ENCODE measurements at places on chromosomes 2 and 18.
A peak's percentile ranks its signal among the peaks of the same experiment; 100 is the strongest.

GRCh38 chr2:187580462-187581124, 26.4 kb upstream of the TFPI start:
- peak; percentile 76 for DNase-seq

GRCh38 chr2:3073041-3073595, 304.5 kb downstream of the EIPR1 start:
- no peak for DNase-seq

DNA sequence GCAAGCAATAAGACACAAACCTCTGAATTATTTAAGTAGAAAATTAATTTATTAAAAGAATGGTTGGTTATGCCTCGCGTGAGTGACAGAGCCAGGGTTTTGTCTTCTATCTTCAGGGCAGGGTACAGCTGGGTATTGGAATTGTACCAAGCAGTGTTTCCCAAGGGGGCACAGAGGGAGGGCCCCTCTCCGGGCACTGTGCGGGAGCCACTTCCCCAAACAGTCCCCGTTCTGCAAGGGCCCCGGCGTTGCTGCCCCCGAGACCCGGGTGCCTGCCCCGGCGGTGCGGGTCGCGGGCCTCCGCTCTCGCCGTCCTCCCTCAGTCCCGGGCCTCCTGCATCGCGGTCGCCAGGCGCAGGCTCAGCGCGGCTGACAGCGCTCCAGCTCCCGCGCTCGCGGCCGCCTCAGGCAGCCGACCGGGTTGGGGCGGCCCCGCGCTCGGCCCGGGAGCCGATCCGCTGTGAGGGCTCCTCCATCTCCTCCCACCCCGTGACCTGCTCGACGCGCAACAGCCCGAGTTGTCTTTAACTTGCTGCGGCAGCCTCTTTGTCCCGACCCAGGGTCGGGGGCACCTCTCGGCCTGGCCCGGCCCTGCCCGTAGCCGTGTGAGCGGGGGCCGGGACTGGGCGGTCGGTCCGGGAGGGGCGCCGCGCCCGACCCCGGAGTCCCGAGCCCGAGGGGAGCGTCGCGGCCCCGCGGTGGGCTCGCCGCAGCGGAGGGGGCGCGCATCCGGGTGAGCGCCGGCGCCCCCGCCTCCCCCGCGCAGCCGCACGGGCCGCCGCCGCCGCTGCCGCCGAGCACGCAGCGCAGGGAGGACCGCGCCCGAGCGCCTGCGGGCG, 620 bp upstream of the GALNT1 start:
- DNase-seq = peak; percentile 53

DNA sequence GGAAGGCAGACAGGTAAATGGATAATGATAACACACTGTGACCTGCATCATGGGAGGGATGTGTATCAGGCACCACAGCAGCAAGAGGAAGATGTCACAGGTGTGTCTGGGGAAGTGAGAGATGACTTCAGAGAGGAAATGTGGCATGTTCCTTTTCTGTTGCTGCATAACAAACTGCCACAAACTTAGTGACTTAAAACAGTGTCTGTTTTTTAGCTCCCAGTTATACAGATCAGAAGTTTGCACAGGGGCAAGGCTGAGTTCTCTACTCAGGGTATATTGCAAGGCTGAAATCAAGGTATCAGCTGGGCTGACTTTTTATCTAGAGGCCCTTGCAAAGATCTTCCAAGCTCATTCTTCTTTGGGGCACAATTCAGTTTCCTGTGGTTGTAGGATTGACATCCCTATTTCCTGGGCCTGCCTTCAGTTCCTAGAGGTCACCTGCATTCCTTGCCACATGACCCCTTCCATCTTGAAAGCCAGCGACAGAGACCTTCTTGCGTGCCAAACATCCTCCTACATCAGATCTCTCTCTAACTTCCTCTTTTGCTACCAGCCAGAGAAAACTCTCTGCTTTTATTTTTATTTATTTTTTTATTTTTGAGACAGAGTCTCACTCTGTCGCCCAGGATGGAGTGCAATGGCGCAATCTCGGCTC, 2.1 kb upstream of the MAP3K2 start:
- DNase-seq = no peak

- no peak for DNase-seq
Measured at GRCh38 chr2:10956006-10956790, 44.5 kb downstream of the KCNF1 start.

- no peak for DNase-seq
Measured at GRCh38 chr2:74228772-74229171, 30.4 kb downstream of the MTHFD2 start.

DNA sequence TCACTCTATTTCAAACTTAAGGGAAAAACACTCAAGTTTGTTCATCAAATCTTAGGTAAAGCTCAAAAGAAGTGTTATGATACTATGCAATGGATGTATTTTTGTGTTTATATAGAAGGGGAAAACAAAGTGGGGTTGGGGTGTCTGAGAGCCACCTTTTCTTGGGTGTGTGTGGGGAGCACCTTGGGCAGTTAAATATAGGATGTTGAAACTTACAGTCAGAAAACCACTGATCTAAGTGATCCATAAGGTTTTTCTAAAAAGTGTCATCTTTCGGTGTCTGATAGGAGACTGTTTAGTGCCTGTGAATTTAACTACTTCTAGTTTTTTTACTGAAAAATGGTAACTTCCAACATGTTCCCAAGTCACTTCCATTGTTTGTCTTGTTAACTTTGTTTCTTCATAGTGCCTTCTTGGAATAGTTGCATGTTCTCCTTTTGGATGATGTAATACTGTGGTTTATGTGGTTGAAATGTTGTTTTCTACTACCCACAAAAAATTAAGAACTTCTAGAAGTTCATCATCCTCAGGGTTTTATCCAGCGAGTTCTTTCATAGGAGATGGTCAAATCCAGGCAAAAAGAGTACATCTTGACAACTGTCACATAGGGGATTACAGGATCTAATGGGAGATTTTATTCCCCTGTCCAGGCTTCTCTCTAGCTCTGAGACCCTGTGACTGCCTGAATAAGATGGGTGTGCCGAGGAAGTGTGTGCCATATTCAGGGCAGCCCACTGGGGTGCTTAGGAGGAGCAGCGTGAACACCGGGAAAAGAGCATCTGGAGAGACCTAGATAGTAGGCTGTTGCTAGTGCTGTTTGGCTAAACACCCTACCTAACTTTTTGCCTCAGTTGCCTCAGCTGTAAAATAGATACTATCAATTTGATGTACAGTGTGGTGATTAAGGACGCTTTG, 46.2 kb downstream of the CAB39 start:
- peak; percentile 55 for DNase-seq

- DNase-seq = no peak
Measured at GRCh38 chr2:8115966-8116365, 565.9 kb upstream of the ID2 start.

- peak; percentile 74 for DNase-seq
Measured at GRCh38 chr2:127700527-127701192, 637 bp upstream of the SFT2D3 start.

DNA sequence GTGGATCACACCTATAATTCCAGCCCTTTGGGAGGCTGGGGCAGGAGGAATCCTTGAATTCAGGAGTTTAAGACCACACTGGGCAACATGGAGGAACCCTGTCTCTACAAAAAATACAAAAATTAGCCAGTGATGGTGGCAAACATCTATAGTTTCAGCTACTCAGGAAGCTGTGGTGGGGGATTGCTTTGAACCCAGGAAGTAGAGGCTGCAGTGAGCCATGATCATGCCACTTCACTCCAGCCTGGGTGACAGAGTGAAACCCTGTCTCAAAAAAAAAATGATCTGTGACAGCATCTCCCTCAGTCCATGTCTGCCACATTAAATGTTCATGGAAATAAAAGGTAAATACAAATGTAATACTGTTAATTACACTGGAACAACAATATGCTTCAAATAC, 121.4 kb upstream of the COL5A2 start:
- no peak for DNase-seq

- no peak for DNase-seq
Measured at GRCh38 chr2:3432693-3433338, 53.3 kb downstream of the TRAPPC12 start.

GRCh38 chr2:118627156-118627555, 220.3 kb downstream of the EN1 start:
- DNase-seq = no peak

DNA sequence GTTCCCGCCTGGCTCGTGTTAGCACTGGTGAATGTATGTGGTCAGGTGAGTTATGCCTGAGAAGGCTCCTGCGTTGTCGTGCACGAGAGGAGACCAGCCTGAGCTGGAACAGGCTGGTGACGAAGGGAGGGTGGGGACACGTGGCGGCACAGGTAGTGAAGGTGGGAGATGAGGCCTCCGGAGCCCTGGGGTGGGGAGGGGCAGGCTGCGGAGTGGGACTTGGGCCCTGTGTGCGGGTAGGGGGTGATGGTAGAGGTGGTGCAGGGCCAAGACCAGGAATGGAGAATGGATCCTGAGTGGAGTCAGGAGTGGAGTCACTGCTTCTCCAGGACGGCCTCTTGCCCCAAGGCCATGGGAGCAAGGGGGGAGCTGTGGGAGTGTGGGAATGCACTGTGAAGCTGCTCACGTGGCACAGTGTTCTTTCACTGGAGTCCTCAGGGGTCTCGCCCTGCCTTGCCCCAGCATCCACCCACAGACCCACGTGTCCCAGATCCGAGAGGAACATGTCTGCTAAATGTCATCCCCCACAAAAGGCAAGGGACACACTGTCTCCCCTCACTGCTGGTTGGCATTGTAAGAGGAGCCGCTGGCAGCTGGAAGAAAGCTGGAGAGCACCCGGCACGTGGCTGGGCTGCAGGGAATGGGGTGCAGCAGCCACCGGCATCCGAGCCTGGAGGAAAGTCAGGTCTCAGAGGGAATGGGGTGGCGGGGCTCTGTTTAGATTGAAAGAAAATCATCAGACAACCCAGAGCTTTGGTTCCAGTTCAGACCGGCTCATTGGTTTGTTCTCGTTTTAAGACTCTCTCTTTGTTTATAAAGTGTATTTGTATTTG, 63.7 kb downstream of the CYP26B1 start:
- no peak for DNase-seq

GRCh38 chr2:102895376-102895775, 133.5 kb downstream of the TMEM182 start:
- peak; percentile 4 for DNase-seq

DNA sequence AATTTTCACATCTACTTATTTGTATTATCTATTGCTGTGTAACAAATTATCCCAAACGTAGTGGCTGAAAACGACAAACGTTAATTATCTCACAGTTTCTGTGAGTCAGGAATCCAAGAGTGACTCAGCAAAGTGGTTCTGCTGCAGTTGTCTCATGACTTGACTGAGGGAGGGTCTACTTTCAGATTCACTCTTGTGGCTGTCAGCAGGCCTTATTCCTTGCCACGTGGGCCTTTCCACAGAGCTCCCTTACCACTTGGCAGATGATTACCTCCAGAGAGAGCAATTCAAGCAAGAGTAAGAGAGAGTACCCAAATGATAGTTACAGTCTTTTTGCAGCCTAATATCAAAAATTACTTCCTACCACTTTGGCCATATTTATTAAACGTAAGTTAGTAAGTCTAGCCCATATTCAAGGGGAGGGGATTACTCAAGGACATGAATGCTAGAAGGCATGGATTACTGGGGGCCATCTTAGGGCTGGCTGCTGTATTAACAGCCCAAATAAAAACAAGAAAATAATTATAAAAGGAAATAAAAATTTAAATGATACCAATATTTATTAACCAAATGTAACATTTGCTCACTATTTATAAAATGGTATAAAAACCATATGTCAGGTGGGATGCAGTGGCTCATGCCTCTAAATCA, 48.7 kb upstream of the NBEAL1 start:
- DNase-seq = peak; percentile 66

GRCh38 chr2:19643117-19643518, 258.7 kb downstream of the TTC32 start:
- DNase-seq = no peak

- no peak for DNase-seq
Measured at GRCh38 chr2:231183851-231184250, 14.6 kb upstream of the ARMC9 start.

DNA sequence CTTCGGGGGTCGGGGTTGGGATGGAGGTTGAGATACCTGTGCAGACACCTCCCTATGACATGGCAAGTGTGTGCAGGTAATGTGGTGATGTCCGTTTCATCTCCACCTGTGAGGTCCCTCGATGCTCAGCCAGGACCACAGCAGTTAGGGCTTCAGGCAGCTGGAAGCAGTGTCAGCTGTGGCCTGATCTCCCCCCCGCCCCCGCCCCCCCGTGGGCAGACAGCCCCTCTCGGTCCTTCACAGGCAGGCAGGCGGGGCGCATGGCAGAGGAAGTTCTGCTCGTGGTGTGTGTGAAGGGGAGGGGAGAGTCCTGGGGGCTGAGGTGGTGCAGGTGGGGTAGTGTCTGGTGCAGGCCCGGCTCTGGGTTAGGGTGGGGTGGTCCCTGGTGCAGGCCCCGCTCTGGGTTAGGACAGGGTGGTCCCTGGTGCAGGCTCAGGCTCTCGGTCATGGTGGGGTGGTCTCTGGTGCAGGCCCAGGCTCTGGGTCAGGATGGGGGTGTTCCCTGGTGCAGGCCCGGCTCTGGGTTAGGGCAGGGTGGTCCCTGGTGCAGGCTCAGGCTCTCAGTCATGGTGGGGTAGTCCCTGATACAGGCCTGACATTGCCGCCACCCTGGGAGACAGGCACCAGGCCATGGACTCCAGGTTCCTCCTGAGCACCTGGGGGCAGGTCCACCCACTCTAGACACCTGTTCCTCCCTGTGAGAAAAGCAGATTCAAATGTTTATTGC, 94.3 kb downstream of the NFATC1 start:
- no peak for DNase-seq

- DNase-seq = no peak
Measured at GRCh38 chr2:51919395-51919794, 887.5 kb upstream of the NRXN1 start.

DNA sequence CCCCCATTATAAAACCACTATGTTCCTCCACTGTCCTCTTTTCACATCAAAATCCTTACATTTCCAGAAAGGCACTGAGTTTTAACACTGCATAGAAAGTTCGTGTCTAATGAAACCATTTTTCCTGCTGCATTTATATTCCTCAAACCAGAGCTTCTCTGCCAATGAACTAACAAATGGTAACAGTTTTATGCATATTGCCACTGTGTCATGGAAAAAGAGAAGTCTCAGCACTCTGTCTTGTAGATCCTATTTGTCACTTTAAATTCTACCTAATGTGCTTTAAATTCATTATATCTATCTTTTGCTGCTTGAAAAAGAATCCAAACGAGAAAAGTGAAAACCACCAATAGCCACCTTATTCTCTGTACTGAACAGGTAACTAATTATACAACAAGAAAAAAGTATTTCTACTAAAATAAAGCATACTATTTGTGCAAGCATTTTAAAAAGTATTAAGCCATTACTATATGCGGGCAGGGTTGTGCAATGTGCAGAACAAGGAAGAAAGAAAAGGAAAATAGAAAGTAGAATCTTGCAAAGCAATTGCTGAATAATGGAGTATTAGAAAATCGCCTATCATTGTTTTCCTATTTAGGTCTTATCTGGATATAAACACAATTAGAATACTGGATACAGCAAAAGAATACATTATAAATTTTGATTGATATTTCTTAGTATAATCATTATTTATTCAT, 328.9 kb downstream of the ZEB2 start:
- DNase-seq = no peak

Data from kidney tubule cell (primary cell).